SJSA1 (cell line): ENCODE measurements at places on chromosomes 11 and 22. TPM values are rescaled to one million over a fixed set of nuclear protein-coding genes. Genes with fewer than 3 reads are reported as not detected.

DNA sequence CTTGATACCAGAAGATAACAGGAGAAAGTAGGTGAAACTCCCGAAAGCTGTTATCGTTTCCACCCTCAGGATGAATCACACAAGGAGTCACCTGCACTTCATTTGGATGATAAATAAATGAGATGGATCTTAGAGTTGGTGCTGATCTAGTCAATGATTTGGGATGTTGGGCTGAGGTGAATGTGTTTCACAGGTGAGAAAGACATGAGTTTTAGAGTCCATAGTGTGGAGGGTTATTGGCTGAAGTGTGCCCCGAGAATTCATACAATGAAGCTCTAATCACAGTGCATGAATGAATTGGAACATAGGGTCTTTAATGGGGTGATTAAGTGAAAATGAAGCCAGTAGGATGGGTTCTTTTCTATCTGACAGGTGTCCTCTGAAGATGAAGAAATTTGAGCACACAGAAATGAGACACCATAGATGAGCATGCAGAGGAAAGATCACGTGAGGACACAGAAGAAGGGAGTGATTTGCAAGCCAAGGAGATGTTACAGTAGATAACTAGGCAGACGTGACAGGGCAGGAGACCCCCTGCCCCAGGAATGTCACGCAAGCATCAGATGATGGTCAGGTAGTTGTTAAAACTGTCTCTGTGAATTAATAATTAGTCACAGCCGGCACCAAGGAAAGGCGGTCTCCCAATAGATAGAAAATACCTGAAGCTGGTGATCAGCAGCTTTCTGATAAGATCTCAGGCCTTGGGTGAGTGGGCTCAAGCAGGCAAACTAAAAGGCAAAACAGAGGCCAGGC, 60.3 kb upstream of the IGLL5 start:
- no peak for DNase-seq

DNA sequence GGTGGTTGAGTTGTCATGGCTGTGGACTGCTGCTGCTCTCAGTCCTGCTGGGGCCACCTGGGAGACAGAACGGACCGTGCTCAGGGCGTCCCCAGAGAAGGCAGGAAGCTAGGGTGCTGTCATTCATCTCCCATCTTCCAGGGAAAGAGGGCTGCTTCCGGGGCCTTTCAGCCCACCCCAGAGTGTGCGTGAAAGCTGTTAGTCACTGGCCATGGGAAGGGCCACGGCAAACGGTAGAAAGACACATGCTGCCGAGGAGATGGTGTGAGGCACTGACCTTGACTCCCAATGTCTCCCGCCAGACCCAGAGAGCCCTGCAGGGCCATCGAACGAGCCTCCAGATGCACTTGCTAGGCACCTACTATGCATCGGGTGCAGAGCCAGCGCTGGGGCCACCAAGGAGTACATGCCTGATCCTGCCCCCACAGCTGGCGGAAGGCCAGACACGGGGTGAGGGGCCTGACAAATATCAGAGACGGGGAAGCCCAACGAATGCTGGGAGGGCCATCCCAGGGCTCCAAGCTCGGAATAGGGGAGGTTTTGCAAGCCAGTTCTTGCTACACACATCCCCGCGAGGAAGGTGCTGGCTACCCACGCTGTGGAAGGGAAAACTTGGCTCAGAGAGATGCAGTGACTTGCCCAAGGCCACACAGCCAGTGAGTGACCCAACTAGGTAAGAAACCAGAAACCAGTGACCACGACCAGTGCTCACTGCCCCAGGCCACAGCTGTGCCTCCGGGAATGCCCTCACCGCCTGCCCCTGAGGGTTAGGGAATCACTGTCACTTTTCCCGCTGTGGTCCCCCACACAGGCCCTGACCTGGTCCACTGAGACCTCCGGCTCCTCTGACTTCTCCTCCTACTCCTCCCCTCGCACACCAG, 10.1 kb downstream of the RAC2 start:
- no peak for DNase-seq

- DNase-seq = no peak
Observed at GRCh38 chr22:24948356-24949202, 2.1 kb upstream of the LHFPL7 start.

GRCh38 chr11:118417801-118418200, 16.4 kb downstream of the ATP5MG start:
- no peak for DNase-seq

CABP2 gene
- not detected in 2 replicates for total RNA-seq

SYT7 gene
- not detected in 2 replicates for total RNA-seq
